ENCODE measurements at places on chromosomes 12 and 14.

DNA sequence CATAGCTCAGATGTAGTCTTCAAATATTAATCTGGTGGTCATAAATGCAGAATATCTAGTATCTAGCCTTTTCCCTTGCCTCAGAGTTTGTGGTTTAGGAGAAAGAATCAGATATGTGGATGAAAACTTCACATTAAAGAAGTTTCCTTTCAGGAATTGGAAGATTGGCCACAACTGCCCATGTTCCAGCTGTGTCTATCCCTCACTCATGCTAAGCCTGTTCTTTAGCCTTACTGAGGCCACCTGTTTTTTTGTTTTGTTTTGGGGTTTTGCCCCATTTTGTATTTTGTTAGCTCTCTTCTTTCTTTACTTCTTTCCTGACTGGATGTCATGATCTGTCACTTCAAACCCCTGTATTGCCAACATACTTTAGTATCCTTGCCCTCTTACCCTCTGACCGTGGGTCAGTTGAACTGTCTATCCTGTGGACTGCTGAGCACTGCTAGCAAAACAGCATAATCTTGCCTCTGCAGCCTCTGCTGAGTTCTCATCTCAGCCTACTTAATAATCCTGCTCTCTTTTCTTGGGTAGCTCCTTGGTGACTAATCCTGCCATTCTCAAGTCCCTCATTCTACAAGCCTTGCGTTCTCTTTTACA, 22.0 kb upstream of the CCT2 start:
- DNase-seq = no peak

- DNase-seq = no peak
These were observed 7.5 kb upstream of the ETFBKMT start for GRCh38 chr12:31651893-31652521.

GRCh38 chr12:76556368-76556767, 3.2 kb downstream of the OSBPL8 start:
- no peak for DNase-seq

DNA sequence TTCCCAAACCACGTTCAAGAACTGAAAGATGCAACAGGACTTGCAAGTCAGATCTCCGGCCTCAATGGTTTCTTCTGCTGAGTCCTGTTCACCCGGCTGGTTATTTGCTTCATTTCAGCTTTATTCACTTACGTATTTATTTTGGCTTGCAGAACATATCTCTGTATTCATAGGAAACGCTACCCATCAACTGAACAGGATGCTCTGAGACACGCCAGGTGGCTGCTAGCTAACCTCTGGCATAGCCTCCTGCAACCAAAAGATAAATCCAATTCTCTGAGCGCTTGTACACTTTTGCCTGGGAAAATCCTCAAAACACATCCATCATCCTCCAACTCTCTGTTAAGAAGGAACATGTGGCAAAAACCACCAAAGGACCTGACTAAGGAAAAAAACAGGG, 17.3 kb downstream of the MAP3K9 start:
- DNase-seq = no peak

GRCh38 chr14:51848120-51848519, 12.3 kb upstream of the GNG2 start:
- no peak for DNase-seq

GRCh38 chr14:59028476-59029202, 159.8 kb upstream of the DAAM1 start:
- DNase-seq = peak; percentile 2

Data from stimulated activated CD4-positive, alpha-beta T cell treated with anti-CD3 and anti-CD28 coated beads, Interleukin-12 subunit alpha, Interleukin-12 subunit beta, amount 100 ng/mL, for 4 hours (primary cell).